GM03348 (cell line): ENCODE measurements at places on chromosomes 2 and 18.

- DNase-seq = no peak
Observed at GRCh38 chr2:46901611-46902010, 14.0 kb downstream of the MCFD2 start.

DNA sequence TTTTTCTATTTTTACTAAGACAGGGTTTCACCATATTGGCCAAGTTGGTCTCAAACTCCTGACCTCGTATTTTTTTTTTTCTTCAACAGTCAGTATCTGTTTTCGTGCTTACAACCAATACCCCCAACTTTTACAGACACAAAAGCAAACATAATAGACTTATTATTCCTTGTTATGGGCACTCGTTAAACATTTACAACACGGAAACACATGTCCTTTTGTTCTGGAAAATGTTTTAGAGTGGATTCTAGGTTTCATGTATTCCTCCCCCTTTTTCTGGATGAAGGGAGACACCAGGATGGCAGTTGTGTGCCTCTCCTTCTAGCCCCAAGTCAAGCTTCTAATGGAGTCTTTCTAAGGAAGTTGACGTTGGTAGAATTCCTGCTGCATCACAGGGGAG lies 88.8 kb downstream of the CD226 start:
- no peak for DNase-seq

DNA sequence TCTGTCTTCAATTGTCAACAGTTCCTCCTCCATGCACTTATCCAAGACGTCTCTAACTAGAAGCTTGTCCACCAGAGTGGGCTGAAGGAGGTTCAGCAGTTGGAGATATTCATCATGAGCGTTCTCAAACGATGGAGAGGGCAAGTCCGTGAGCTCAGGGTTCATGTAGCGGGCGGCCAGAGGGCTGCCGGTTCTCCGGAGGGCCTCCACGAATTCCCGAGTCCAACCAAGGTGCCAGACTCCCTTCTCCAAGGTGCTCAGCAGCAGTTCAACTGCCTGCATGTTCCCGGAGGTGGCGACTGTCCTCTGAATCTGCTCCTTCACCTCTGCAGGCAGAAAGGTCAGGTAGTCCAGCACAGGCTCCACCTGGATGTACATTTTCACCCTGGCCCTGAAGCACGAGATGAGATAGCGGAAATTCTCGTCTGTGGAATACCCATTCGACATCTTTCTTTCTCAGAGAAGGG lies 590 bp downstream of the IFIH1 start:
- DNase-seq = peak; percentile 44

DNA sequence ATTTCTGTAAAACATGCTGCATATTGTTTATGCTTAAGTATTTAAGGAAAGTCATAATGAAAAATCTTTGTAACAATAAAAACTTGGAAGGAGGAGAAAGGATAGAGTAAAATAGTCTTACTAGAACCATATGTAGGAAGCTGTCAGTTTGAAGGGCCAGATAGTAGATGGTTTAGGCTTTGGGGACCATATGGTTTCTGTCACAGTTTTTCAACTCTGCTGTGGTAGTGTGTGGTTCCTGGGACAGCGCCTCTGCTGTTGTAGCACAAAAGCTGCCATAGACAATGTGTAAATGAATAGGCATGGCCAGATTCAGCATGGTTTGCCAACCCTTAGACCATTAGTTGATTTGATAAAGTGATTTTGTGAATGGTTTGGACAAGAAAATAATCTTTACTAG lies 75.5 kb downstream of the SLC39A10 start:
- no peak for DNase-seq

DNA sequence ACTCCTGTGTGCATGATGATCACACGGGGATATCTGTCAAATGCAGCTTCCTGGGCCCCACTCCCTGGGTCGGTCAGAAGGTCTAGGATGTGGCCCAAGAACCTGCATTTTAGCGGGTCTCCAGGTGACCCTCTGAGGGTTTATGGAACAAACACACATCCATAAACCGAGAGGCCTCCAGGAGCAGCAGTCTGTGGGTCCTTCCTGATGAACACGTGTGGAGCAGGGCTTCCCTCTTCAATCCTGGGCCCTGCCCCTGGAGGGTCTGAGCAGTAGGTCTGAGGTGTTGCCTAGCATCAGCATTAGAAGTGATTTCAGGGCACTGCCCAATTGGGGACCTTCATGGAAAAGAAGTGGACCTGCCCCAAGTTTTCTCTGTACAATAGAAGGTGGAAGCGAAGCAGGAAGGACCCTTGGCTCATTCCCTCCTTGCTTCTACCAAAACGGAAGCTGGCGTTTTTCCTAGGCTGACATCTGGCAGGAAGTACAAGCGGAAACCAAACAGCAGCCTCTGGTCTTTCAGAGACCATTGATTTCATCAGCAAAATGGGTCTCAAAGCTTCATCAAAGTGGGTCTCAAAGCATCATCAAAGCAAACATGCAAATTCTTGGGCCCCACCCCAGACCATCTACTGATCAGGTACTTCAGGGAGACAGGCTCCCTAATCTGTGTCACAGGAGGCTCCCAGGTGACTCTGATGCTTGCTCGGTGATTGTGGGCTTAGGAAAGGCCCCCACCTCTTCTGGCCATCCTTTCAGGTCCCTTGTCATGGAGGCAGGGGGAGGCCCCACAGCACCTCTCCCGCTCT lies 30.7 kb downstream of the INO80C start:
- DNase-seq = no peak

GRCh38 chr2:32739664-32740063 lies 111.8 kb downstream of the TTC27 start:
- DNase-seq = no peak

DNA sequence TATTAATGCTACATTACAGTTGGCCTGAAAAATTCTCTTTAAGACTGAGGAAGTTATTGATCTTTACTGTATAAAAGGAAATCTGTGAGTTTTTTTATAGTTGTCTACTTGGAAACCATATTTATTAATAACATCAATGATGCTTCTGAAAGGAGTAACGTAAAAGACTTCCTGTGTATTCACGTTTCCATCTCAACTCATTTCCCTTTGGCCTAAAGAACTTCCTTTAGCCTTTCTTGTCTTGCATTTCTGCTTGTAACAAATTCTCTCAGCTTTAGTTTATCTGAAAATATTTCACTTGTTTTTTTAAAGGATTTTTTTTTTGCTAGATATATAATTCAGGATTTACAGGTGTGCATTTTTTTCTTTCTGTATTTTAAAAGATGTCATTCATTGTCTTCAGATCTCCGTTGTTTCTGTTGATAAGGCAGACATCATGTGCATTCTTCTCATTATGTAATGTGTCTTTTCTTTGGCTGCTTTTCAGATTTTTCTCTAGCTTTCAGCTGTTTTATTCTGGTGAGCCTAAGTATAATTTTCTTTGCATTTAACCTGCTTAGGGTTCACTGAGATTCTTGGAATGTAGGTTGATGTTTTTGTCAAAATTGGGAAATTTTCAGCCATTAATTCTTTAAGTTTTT lies 159.0 kb upstream of the DAPL1 start:
- DNase-seq = no peak

- no peak for DNase-seq
Observed at GRCh38 chr2:128787616-128788015, 468.9 kb upstream of the HS6ST1 start.

DNA sequence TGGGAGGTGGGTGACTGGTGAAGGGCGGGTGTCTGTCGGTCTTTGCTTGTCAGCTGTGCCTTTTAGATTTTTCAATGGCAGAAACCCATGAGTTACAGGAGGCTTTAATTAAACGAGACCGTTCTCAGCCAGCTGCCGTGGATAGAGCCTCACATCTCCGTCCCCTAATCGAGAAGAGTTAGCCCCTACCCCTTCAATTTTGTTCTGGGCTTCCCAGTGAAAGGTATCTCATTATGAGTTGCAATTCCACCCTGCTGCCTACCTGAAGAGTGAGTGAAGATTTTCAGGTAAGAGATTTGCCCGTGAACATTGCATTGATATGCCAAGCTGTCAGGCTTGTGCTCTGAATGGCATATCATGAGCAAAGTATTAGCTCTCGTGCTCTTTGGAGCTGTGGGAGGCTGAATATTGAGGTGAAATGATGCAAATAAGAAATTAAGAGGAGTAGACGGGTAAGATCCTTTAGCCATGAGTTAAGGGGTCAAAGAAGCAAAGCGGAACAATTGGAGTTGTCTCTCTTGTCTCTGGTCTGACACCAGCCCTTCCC lies 118.7 kb upstream of the MSTN start:
- no peak for DNase-seq

DNA sequence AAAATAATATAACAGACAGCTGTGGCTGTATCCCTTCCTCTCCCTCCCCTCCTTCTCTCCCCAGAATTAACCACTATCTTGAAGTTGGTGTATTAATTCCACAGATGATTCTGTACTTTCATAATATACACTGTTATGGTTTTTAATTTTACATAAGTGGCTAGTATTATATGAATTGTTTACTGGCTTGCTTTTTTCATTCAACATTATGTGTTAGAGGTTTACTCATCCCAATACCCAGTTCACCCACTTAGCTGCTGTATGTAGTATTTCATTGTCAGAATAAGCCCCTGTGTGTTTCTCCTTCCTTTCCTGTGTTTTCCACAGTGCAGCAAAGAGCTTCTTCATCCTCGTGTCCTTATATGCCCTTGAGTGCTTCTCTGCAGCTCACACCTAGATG lies 75.6 kb upstream of the B3GNT7 start:
- DNase-seq = no peak

DNA sequence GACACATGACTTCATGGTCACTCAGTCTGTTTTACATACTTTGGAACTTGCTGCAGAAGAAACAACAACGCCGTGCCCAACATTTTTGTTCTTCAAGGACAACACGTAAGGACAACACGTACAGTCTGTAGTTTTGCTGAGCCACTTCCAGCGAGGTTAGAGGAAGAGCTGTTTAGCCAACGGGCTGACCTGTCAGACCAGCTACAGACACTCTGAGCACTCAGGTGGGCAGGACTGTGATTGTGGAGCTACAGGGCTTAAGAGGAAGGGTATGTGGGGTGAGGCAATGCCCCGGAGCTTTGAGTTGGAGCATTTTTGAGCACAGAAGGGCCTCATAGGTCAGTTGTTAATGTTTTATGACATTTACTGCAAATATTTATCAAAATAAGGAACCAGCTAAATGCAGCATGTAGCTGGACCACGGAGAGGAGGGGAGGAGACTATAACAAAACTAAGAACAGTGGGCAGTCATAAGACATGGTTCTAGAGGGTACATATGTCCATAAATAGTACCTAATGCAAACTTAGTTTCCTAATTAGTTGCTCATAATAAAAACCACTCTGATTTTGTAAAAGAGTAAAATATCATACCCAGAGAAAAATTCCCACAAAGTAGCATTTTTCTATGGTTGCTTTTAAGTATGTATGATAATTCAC lies 26.3 kb upstream of the NPC1 start:
- no peak for DNase-seq

- no peak for DNase-seq
Observed at GRCh38 chr18:74530584-74530862, 3.8 kb upstream of the CNDP1 start.

DNA sequence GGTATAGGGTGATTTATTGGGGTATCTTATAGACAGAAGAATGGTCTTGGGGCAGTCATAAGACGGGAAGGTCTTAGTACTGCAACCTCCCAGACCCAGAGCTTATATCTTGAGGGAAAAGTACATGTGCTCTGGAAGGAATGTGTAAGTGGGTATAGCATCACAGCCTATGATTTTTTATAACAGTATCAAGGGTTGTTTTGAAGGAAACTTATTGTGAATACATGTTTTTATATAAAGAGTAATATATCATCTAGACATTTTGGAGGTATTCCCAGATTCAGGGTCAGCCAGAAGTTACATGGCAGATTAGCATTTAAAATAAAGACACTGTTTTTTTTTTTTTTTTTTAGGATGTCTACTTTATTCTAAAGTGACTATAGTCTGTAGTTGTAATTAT lies 47.6 kb upstream of the STON1 start:
- no peak for DNase-seq

GRCh38 chr18:70621710-70622109 lies 332.9 kb downstream of the SOCS6 start:
- no peak for DNase-seq

DNA sequence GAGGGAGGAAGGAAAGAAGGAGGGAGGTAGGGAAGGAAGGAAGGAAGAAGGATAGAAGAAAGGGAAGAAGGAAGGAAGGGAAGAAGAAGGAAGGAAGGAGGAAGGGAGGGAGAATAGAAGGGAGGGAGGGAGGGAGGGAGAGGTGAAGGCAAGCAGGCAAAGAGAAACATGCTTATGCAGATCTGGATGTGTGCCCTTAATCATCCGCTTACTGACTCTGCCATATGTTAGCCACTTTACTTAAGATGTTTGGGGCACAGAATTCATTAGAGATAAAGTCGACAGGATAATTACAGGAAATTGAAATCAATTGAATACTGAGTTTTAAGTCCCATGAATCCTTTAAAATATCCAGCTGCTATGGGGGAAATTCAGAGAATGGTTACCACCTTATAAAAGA lies 334.2 kb downstream of the GRB14 start:
- no peak for DNase-seq

DNA sequence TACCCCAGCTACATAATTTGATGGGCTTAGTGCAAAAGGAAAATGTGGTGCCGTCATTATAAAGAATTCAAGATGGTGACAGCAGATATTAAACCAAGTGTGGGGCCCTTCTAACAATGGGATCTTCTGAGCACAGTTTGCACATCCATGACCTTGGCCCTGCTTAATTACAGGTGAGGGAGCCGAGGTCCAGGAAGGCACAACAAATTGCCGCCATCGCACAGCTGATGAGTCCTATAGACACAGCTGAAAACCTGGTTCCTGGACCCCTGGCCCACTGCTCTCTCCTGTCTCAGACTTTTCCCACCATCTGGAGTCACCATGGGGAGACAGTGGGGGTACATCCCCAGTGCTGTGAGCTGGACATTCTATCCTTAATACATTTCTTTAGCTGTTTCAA lies 95.8 kb upstream of the MAP4K3 start:
- DNase-seq = no peak
